Fibroblast of skin of left biceps (primary cell): ENCODE measurements at places on chromosomes 2 and 18.

GRCh38 chr2:205568620-205569019 is 113.7 kb upstream of the NRP2 start:
- DNase-seq: no peak

- DNase-seq: no peak
Measured at GRCh38 chr2:169823996-169824372, 721 bp downstream of the METTL5 start.

DNA sequence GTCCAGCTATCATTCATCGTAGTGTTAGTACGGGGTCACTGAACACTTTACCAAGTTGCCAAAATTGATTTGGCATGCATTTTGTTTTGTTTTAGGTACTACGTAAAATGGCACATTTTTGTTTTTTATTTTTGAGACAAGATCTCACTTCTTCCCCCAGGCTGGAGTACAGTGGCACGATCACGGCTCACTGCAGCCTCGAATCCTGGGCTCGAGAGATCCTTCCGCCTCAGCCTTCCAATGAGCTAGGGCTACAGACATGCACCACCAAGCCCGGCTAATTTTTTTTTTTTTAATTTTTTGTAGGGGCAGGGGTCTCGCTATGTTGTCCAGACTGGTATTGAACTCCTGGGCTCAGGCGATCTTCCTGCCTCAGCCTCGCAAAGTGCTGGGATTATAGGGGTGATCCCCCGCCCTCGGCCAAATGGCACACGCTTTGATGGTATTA is 786 bp downstream of the TAF1B start:
- no peak for DNase-seq

GRCh38 chr2:135913727-135914365 is 37.6 kb upstream of the MCM6 start:
- DNase-seq: no peak

- no peak for DNase-seq
Measured at GRCh38 chr18:54742120-54742519, 86.2 kb upstream of the RAB27B start.

- no peak for DNase-seq
Measured at GRCh38 chr2:60324536-60324935, 228.9 kb downstream of the BCL11A start.

- DNase-seq: no peak
Measured at GRCh38 chr18:74351354-74351753, 35.7 kb downstream of the C18orf63 start.

DNA sequence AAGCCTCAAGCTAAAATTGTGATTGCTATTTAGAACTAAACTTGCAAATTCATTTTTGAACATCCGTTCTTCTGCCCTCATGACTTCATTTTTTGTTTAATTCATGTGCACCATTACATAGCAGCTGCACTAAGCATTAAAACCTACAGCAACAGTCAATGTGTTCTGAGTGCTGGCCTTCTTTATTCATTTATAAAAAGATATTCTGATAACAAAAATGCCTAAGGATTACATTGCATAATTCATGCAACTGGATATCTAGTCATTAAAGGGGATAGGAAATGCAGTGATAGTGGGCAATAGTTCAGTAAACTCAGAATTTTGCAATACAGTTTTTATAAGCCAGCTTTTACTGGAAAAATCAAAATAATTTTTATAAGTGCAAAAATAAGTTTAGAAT is 294.4 kb upstream of the EPC2 start:
- DNase-seq: no peak

GRCh38 chr2:152322222-152322621 is 12.8 kb upstream of the FMNL2 start:
- DNase-seq: no peak

- no peak for DNase-seq
Measured at GRCh38 chr2:70596293-70596692, 42.7 kb upstream of the TGFA start.

- DNase-seq: no peak
Measured at GRCh38 chr2:2638547-2639220, 307.6 kb upstream of the MYT1L start.

- DNase-seq: no peak
Measured at GRCh38 chr2:144448389-144449027, 71.4 kb downstream of the ZEB2 start.

- no peak for DNase-seq
Measured at GRCh38 chr2:99425022-99425421, 64.8 kb downstream of the REV1 start.

DNA sequence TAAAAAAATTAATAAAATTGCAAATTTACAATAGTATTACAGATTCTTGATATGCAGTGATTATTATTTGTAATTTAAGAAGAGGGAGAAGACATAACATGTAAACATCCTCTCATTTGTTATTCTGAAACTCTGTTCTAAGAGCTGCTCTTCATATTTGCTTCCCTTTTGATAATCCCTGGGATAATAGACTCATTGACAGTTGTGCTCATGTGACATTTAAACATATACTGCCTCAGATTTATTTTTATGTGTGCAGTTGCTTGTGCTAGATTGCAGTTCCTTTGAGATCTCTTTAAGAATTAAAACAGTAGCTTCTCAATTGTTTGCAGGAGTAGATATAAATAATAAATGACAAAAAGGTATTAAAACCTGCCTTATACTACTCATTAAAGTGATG is 605.1 kb upstream of the CNTNAP5 start:
- DNase-seq: no peak

GRCh38 chr2:239429473-239430350 is 28.9 kb upstream of the HDAC4 start:
- no peak for DNase-seq

- DNase-seq: no peak
Measured at GRCh38 chr2:157743051-157743450, 114.4 kb upstream of the ACVR1C start.

GRCh38 chr18:50401888-50402287 is 27.0 kb downstream of the SKA1 start:
- no peak for DNase-seq

DNA sequence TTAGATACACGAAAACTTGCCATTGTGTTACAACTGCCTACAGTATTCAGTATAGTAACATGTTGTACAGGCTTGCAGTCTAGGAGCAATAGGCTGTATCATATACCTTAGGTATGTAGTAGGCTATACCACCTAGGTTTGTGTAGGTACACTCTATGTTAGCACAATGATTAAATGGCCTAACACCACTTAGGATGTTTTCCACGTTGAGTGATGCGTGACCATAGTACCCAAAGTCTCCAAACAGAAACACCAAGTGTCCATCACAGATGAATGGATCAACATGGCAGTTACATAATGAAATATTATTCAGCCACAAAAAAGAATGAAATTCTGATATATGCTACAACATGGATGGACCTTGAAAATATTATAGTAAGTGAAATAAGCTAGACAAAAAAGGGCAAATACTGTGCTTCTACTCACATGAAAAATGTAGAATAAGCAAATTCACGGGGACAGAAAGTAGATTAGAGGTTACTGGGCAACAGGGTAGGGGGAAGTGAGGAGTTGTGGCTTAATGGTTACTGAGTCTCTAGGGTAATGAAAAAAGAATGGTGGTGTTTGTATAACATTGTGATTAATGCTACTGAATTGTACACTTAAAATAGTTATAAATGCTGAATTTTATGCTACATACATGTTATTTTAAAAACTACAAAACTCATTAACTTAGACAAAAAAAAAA is 62.6 kb downstream of the TMEM131 start:
- no peak for DNase-seq

GRCh38 chr2:20966061-20966595 is 77.7 kb downstream of the APOB start:
- DNase-seq: peak; percentile 8

GRCh38 chr2:192090911-192091310 is 103.8 kb downstream of the TMEFF2 start:
- no peak for DNase-seq

DNA sequence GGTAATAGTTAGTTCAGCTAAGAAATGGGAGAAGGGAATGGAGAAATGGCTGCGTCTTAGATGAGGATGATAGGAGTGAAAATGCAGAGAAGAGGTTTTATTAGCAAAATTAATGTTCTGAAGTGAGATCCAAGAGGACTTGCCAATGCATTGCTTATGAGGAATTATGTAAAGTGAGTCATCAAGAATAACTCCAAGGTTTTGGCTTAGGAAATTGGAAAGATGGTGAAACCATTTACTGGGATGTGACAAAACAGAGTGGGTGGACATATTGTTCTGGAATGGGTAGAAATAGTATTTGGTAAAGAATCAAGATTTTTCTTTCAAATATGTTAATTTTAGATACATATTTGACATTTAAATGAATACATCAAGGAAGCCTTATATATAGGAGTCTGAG is 306.6 kb upstream of the CYRIA start:
- no peak for DNase-seq

GRCh38 chr18:59787998-59788790 is 91.0 kb upstream of the CCBE1 start:
- no peak for DNase-seq

DNA sequence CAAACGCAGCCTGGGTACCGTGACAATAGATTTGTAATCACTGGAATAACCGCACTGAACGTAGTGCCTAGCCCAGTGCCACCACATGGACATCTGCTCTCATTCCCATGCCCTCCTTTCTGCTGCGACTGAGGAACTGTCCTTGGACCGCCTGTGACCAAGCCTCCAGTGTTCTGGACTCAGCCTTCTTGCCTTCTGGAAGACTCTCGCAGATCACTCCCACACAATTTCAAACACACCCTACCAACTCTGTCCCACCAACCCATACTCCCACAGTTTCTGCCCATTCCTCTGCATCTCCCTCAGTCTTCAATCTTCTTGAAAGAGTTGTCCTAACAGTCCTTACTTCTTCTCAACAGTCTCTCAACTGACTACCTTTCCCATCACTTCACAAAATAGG is 2.1 kb downstream of the RNF149 start:
- DNase-seq: no peak

DNA sequence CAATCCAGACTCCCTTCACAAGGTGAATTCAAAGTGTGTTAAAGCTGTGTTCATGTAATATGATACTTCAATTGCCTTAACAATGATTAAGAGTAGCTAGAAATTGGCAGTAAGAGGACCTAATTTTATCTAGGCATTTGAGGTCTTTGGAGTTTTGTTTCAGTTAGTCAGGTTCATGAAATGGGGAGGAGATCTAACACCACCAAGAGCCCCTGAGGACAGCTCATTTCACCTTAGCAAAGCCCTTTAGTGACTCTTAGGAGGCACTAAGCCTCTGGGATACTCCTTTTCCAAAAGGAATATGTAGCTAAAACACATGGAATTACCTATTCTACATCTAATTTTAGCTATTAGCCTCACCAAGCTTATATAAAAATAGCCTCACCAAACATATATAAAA is 716.5 kb upstream of the RAB6C start:
- DNase-seq: no peak

- DNase-seq: no peak
Measured at GRCh38 chr2:60649721-60650120, 96.3 kb upstream of the BCL11A start.

- DNase-seq: no peak
Measured at GRCh38 chr2:72846171-72847095, 20.6 kb upstream of the EXOC6B start.

DNA sequence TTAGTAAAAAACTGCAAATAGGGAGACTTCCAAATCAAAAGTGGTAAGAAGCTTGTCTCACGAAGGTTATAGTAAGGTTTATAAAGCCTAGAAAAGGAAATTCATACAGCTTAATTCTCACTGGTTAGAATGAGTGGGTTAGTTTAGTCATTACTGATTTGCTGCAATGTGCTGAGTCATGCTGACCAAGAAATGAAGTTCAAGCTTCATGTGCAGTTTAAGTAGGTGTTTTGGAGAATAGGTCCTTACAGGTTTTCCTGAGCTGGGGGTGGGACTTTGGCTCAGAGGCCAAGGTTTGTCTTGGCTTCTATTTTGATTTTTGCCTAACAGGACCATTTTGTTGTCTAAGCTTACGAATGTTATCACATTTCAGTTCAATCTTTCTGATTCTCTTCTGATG is 15.1 kb downstream of the CLIP4 start:
- DNase-seq: peak; percentile 54

DNA sequence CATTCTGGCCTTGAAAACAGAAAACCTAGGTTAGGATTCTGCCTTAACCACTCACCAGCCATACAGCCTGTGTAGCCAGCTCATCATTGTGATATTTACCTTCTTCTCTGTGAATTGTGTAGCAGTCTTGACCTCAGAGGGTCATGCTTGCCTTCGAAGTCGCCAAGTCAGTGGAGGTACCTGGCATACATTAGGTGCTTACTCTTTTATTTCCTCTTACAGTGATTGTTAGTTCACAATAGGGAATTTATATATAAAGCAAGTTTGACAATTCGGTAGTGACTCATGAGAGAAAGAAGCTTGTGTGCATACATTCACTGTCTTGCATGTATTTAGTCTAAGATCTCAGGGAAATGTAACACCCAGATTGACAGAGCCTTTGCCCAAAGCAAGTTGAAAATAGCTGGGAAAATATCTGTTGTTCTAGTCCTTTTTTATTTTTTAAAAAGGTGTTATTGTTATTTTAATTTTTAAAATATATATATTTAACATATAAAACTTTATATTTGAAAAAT is 290.6 kb downstream of the PTGR3 start:
- DNase-seq: no peak

DNA sequence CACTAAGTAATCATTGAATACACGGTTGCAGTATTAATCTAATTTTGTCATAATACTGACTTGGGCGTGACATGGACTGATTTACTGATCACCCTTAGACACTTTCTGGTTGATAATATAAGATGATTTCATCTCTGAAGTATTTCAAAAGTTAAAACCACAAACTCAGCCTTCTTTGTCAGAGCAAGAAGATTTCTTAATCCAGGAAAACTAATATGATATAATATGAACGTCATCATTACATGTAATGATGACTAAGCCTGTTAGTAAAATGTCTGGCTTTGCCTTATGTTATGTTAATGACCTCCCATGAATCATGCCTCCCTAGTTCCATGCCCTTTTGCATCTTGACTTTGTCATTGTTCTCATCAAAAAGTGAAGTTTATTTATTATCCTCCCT is 1325.0 kb upstream of the CDH2 start:
- no peak for DNase-seq

GRCh38 chr18:21798126-21798525 is 57.5 kb downstream of the MIB1 start:
- DNase-seq: no peak

DNA sequence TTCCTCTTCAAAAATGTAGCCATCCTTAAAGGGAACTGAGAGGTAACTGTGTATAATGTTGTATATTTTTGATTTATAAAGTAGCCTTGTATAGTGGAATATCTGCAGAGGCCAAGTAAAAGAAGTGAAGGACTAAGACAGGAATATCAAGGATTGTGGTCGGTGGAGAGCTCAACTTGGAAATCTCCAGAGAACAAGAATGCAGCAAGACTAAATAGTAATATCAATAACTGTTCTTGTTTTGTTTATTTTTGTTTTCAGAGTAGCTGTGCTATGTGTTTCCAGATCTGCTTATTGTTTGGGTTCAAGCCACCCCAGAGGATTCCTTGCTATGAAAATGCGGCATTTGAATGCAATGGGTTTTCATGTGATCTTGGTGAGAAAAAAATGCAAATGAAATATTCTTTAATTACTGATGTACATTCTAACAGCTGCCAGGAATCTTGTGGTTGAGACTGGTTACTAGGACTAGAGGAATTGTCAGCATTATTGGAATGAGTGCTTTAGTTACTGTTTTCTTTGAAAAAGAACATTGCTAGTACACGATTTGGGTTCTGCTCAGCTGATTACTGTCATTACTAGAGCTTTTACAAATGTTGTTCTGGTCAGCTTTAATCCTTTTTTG is 25.0 kb downstream of the FASTKD2 start:
- no peak for DNase-seq

GRCh38 chr2:22885245-22885644 is 499.7 kb upstream of the KLHL29 start:
- DNase-seq: no peak

GRCh38 chr2:11677136-11678055 is 7.4 kb upstream of the NTSR2 start:
- no peak for DNase-seq
